ENCODE measurements at places on chromosomes 12 and 14.

DNA sequence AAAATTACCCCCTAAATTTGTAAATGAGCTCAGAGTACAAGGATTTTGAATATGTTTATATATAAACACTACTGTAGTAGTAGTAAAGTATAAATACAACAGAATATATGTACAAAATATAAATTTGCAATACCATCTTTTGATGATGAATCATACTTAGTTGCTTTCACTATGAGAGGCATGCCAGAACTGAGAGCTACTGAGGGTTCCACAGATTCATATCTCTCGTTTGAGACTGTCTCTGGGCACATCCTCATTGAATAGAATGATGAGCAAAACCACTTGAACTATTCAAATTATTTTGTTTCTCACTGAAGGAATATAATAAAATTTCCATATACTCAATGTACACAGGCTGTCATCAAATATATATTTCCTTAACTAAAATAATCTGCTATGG, 417.6 kb downstream of the NAV3 start:
- DNase-seq = no peak

- DNase-seq = no peak
Observed at GRCh38 chr14:94884616-94885230, 114.8 kb upstream of the GSC start.

DNA sequence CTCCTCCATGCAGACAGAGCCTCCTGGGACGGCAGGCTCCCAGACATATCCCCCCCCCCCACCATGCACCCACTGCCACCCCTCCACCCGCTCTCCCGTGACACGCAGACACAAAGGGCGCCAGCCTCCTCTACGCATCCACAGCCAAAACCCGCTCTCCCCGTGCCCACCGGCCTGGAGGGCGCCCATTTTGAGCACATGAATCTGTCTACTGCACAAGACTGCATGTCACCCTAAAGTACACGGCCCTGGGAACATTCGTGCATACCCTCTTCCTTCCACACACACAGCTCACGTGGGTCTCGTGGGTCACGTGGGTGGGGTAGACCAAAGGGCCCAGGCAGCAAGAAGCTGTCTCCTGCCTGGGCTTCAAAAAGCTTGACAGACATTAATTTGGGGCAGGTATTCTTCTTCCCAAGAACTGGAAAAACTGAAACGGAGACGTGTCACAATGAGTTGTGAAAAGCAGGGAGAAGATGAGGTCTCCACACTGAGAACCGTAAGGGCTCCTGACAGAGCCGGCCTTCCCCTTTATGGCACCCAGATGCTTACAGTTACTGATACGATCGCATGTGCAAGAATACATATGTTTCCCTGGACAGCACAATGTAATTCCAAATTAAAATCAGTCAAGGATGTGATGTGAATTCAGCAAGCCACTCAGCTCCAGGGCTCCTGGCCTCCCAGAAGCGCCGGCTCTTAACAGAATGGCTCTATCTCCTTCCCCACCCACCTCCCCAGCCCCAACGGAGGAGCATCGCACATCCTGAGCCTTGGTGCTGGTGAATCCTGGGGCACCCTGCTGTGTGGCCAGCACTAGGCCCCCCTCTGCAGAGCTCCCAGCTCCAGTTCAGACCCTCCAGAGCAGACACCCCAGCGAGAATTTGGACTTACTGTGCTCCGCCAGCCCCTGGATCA, 1.9 kb downstream of the TGFB3 start:
- DNase-seq = no peak

DNA sequence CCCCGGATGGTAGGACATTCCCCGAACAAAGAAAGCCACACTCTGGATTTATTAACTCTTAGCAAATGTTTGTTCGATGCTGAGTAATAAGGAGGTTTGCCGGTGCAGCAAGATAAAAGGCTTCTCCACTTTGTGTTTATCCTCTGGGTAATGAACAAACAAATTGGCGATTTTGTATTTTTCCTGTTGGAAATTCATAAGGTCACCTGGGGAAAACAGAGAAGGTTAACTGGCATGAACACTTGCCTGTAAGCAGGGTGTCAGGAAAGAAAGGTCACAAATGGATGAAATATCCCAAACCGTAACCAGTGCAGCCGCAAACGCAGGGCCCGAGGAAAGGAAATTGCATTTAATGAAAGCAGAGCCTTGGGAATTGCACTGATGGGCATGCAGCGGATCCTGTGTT, 132.8 kb downstream of the RMST start:
- DNase-seq = no peak

DNA sequence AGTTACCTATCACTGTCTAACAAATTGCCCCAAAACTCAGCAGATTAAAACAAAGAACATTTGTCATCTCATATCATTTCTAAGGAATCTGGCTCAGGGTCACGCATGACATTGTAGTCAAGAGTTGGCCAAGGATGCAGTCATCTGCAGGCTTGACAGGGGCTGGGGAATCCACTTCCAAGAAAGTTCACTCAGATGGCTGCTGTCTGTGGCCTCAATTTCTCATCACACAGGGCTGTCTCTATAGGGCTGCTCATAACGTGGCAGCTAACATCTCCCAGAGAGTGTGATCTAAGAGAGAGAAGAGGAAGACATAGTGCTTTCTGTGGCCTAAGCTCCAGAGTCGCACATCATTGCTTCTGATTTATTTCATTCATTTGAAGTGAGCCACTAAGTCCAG, 17.0 kb upstream of the IL22 start:
- DNase-seq = no peak

GRCh38 chr12:66925083-66925482, 246.2 kb upstream of the GRIP1 start:
- no peak for DNase-seq

DNA sequence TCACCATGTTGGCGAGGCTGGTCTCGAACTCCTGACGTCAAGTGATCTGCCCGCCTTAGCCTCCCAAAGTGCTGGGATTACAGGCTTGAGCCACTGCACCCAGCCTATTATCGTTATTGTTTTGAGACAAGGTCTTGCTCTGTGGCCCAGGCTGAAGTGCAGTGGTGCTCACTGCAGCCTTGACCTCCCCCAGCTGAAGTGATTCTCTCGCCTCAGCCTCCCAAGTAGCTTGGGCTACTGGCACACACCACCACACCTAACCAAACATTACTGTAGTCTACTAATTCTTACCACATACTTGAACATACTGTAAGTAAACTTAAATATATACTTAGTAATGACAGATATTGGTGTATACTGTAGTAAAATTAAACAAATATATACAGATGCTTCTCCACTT, 4.5 kb upstream of the CDCA4 start:
- DNase-seq = no peak

DNA sequence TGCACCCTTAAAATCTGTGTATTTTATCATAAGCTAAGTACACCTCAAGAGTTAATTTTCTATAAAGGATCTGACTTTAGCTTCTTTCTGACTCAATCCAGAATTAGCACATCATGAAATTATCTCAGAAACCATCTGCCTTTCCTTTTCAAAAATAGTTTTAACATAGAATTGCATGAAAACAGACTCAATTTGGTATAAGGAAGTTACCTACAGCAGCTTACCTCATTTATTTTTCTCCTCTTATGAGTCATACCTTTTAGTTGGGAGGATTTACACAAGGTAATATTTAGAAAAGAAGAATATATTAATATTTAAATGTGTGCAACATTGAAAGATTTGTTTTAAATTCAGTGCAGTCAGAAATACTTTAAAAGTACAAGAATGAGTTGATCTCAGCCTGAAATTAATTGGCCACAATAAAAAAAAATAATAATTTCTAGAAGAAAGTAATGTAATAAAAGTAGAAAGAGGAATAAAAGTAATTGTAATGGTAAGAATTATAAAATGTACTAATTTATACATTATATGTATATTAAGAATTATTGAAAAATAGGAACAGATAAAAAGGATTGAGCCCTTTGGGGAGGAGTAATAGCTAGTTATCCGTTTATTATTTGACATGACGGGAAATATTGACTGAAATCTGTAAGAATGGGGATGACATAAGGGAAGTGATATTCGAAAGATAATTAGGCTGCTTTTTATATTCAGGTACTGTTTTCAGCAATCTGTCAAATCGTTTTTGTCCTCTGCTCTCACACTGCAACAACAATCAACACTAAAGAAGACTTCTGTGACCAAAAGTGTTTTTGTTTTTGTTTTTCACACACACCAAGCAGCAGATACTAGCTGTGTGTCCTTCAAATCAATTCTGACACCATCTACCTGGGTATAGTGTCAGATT, 20.5 kb downstream of the ADAM21 start:
- DNase-seq = no peak

DNA sequence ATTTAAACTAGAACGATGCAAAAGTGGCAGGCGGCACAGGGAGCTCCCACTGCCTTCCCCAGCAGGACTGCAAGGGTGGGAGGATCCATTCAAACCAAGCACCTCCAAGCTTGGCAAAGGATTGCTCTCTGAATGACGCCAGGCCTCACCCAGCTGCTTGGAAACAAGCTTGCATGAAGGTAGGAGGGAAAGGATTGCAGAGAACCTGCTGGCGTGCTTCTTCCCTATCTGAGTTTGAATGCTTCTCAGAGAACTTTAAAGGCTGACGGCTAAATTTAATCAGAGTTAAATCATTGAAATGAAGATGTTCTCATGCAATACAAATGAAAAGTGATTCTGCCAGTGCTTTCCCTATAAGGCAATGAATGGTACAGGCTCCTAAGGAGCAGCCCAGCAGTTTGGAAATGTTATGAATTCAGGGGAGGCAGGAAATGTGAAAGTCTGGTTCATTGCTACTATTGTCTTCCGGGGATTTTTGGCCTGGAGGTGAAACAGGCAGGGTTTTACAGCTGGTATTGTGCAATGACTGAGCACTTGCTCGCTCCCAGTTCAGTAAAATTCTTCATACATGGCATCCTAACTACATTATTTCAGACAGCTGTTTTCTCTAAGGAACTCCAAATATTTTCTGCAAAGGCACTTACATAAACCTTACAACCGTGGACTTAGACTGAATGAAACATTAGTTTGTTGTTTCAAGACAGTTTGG, 31.9 kb upstream of the DUSP6 start:
- peak; percentile 91 for DNase-seq

DNA sequence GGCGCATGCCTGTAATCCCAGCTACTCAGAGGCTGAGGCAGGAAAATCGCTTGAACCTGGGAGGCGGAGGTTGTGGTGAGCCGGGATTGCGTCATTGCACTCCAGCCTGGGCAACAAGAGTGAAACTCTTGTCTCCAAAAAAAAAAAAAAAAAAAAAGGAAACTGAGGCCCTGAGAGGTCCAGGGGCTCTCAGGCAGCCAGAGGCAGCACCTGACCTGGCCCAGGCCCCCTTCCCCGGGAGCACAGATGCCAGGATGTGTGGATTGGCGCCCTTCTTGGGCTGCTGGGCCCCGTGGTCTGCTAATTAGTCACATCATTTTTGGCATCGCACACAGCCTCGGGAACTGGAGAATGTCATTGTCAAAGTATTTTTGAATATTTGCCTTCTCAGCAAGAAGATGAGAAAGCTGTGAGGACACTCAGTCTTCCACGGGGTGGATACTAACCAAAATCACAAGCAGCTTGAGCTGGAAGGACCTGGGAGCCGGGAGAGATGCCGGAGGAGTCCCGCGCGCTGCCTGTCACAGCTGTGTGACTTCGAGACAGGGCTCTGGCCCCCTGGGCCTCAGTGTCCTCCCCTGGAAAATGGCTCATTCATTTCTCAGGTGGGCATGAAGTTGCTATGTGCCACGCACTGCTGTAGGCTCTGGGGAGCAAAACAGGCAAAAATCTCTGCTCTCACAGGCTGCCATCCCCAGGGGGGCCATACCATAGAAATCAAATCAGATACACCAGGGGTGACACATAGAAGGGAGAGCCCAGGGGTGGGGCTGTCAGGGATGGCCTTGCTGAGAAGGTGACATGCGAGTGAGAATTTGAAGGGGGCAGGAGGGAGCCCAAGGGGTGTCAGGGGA, 12.5 kb upstream of the RCOR1 start:
- no peak for DNase-seq

DNA sequence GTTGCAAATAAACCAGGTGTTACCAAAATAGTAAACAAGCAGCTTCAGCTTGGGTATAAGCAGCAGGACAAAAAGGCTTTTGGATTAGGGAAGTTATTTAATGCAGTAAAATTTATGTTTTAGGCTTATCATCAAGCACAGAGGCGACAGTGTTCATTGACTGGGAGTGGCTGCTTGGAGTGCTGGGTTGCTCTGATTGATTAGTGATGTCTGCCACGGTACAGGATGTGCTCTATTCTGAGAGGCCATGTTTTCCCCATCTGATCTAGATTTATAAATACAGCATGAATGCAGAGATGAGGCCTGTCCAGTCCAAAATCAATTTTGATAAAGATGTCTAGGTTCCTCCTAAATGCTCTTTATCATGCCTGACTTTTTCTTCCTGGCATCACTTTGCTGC, 83.5 kb downstream of the MAP1LC3B2 start:
- no peak for DNase-seq

DNA sequence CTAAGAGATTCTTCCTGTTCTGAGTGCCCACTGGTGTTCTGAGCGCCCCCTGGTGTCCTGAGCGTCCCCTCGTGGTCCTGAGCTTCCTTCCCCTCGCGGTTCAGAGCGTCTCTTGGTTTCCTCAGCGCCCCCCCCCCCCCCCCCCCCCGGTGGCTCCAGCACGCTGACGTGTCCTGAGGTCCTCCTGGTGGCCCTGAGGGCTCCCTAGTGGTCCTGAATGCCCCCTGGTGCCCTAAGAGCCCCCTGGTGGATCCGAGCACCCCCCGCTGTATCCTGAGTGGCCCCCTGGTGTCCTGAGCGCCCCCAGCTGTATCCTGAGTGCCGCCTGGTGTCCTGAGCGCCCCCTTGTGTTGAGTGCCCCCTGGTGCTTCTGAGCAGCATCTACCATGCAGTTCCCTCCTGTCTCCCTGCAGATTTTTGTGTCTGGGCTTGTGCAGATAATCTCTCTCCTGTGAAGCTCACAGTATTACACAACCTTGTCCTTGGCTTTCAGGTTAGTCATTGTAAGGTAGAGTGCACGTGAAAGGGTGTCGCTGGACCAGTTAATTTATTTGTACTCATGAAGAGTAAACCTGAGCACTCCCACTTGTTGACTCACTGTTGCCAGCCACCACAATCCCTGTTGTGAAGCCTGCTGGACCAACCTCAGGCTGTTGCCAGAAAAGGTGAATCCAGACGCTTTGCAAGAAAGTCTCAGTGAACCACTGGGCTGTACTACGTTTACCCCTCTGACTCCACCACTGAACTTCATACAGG, 1168.4 kb downstream of the TMEM121 start:
- no peak for DNase-seq
